Activated gamma-delta T cell treated with anti-CD3 and anti-CD28 coated beads, Interleukin-2, amount 50 U/mL, for 16 hours (primary cell): ENCODE measurements at places on chromosomes 3 and 15.

DNA sequence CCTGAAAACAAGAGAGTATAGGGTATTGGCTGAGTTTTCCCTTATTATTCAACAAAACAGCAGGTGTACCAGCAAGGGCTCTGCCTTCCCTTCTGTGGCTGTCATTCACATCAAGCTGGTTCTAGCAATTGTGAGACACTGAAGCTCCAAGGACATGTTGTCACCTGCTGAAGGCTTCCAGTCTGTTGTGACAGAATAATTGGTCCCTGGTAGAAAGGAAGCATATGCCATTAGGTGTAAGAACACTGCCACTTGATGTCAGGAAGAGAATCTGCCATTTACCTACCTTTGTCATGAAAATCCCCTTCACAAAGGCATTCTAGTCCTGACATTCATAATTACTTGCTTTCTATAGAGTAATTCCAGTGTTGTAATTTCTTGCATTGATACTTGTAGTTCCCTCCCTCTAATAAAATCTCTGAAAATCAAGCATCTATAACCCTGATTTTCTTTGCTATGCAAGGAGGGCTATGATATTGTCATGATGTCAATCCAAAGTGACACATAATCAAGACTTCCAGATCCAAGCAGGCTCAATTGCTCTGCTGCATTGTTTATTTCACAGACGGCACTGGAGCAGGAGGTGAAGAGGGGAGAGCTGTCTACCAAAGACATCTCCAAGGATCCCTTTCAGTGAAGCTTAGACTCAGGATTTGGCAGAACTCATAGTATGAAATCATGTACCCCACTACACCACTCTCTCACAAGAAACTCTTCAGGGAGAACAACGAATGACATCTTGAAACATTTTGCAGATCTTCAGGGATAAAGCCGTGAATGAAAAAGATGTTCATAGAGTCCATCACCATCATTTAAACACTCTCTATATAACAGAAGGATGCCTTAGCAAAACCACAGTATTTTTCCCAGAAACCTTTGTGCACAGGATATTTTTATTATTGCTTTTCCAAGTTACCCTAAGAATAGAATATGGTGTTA is 425.3 kb downstream of the RBMS3 start:
- DNase-seq: no peak

- no peak for DNase-seq
These were observed 106.6 kb downstream of the MYH15 start for GRCh38 chr3:108403686-108404345.

DNA sequence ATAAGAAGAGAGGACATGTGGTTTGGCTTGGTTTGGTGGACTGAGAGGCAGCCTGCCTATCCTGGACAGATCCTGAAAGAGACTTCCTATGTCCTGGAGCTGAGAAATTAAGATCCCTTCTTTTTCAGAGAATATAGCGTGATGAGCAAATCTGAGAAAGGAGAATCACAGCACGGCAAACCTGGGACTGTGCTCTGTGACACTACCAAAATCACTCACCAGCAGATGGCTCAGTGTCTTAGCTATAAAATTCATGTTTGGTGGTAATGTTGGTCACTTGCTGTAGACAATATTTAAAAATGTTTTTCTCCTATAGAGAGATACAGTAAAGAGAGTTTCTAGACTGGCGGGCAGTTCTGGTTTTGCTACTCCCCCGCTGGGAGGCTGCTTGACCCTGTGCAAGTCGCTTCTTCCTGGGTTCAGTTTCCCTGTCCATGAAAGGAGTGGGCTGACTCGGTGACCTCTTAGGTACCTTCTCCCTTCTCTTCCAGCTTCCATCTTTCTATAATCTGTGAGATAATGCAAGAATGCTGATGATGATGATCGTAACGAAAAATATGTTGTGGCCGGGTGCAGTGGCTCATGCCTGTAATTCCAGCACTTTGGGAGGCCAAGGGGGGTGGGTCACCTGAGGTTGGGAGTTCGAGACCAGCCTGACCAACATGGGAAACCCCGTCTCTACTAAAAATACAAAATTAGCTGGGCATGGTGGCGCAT is 7.6 kb upstream of the HES1 start:
- DNase-seq: no peak

GRCh38 chr3:182255158-182255557 is 538.1 kb upstream of the ATP11B start:
- DNase-seq: no peak

DNA sequence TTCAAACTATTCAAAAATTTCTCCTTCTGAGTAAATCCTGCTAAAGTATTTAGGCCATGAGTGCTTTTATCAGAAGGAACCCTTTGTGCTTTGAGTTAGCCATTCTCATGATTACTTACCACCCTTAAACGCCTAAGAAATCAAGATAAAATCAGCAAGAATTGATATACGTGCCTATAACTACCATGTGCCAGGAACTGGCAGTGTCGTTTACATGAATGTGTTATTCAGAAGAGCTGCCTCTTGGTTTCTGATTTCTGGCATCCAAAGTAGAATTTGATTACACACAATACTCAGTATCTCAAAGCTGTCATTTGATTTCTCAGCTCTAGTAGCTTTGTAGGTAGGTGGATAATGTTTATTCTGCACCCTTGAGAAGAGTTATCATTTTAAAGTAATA is 351.3 kb upstream of the CCDC54 start:
- no peak for DNase-seq
